Aorta (tissue), 5 donors: ENCODE measurements at places on chromosomes 4 and X. TPM values are rescaled to one million over a fixed set of nuclear protein-coding genes. Genes with fewer than 3 reads are reported as not detected.

Gene ZNF280C
- 0.97 TPM for polyA plus RNA-seq

Gene FGF2
- 8.8 TPM for polyA plus RNA-seq

Gene STX18
- 32.2 TPM for polyA plus RNA-seq

Gene FOXR2
- not detected for polyA plus RNA-seq

Gene COL25A1
- 0.38 TPM for polyA plus RNA-seq

Gene SULT1E1
- not detected for polyA plus RNA-seq
